Activated T-cell treated with anti-CD3 and anti-CD28 coated beads for 4 hours (primary cell): ENCODE measurements at places on chromosomes 6 and 20.

DNA sequence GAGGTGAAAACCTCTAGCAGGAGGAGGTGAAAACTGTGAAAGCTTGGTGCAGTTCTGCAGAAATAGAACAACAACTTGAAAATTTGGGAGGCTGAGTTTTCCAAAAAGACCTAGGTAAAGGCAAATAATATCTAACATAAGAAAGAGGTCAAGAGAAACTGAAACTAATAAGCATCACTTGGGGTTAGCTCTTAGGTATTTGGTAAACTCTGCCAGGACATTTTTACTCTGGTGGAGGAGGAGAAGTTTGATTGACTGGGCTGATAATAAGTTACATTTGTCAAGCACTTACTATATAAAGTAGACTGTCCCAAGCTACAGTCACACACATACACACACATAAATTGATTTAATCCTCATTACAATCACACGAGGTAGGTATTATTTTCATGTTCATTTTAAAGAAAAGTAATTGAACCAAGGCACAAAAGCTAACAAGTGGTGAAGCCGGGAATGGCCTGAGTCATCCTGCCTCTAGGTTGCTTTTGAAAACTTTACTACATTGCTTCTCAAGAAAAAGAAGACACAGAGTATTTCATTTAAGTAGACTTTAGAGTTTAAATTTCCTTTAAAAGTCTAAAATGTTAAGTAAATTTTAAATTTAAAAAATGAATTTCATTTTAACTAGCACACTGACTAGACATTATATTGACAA, 275.5 kb downstream of the PTPRK start:
- DNase-seq = no peak

DNA sequence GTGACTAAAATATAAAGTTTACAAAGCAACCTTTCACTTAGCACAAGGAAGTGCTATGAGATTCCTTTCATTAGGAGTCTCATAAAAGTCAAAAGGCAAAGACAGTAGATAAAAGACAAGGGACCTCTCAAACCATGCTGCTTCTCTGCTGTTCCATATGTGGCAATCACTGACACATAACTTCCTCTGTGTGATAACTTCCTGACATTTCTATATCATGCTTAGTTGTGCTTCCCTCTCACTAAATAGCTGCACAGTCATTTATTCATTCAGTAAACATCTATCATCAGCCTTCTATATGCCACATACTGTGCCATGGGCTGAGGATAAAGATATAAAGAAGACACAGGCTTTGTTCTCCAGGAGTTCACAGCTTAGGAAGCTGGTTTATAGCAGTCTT, 214.8 kb upstream of the GRIK2 start:
- no peak for DNase-seq

DNA sequence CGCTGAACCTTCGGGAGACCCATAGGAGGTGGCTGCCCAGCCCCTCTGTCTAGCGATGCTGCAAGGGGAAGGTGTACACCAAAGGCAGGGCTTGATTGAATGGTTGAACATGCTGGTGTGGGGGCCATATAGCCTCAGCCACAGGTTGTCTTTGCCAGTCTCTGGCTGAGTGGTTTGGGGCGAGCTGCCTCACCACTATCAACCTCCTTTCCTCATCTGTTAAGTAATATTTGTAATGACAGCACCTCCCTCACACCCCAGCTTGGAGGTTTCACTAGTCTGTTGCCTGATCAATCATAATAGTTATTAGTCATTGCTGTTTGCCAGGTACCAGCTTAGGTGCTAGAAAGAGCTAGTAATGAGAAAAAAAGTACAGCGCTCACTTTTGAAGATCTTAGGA, 11.8 kb upstream of the ZNF831 start:
- DNase-seq = no peak

DNA sequence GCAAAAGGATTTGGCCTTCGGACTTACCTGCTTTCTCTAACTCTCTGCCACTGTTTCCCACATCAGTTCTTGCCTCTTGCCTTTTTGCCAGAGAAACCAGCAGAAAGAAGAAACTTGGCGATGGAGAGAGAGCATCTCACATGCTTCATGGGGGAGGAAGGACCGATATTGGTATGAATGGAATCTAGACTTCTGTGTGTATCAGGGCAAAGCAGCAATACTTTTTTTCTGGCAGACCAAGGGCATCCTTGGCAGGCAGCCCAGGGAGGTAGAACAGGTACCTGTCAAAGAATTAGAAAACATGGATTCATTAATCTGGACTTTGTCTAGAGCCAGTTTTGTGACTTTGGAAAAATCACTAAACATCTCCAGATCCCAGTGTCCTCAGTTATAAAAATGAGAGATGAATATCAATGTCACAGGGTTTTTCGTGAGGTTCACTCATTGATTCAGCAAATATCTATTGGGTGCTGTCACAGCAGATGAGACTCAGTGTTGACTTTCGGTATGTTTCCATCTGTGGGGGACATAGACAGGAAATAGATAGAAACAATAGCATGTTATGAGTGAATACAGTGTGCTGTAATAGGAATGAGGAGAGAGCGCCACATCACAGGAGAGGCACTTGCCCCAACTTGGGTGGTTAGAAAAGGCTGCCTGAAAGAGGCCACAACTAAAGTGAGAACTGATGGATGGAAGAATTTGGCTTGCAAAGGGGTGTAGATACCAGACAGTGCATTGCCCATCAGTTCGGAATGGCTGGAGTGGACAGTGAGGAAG, 114.1 kb downstream of the CD83 start:
- no peak for DNase-seq

DNA sequence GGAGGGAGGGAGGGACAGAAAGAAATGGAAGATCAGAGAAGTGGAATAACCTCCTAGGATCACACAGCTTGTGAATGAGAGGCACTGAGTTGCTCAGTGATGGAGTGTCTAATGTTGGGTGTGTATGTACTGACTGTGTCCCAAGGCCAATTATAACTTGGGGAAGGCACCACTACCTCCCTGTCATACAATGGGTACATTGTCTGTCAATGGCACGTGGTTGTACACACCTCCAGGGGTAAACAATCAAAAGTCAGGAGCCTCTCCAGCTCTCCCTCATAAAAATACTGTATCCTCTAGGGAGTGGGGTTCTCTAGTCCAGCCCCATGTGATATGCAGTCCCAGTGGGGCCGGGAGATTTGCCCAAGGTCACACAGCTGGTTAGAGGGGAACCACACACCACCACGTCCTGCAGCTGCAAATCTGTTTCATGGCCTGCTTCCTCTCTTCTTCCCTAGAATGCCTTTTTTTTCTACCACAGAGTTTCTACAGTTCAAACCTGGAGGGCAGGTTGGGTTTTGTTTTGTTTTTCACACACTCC, 112.5 kb downstream of the SNX5 start:
- DNase-seq = no peak

DNA sequence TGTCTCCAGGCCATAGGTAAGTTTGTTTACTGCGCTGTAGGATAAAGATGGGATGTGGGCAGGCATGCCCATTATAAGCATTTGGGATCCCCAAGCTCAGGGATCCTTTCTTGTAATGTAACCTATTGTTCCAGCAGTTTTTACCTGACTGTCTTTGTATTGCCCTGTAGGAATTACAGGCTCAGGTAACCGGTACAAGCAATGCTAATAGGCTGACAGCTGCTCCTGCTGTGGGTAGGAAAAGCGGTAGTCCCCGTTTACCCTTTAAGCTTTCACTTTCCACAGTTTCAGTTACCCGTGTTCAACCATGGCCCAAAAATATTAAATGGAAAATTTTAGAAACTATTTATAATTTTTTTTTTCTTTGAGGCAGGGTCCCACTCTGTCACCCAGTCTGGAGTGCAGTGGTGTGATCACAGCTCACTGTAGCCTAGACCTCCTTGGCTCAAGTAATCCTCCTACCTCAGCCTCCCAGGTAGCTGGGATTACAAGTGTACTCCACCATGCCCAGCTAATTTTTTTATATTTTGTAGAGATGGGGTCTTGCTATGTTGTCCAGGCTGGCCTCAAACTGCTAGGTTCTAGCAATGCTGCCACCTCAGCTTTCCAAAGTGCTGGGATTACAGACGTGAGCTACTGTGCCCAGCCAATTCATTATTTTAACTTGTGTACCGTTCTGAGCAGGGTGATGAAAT, 108.6 kb downstream of the CDYL start:
- DNase-seq = no peak

DNA sequence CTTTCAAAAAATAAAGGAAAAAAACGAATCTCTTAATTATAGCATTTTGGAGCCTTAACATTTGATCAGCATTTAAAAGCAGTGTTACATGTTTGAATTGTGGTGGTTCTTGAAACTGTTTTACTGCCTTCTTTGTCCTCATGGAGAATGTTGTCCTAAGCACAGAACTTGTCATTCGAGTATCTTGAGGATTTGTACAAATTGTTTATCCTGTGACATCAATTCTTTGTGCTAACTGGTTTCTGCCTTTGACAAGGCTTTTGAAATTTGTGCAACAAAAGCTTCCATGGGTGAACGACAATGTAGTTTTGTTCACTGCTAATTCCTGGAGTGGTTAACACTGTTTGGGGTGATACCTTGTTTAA, 130.8 kb downstream of the SCAF8 start:
- DNase-seq = no peak

GRCh38 chr6:110459137-110459536, 17.3 kb downstream of the SLC22A16 start:
- DNase-seq = no peak

GRCh38 chr6:150349546-150349945, 19.3 kb upstream of the IYD start:
- no peak for DNase-seq

- DNase-seq = no peak
Observed at GRCh38 chr6:44738601-44739146, 351.2 kb downstream of the CDC5L start.

DNA sequence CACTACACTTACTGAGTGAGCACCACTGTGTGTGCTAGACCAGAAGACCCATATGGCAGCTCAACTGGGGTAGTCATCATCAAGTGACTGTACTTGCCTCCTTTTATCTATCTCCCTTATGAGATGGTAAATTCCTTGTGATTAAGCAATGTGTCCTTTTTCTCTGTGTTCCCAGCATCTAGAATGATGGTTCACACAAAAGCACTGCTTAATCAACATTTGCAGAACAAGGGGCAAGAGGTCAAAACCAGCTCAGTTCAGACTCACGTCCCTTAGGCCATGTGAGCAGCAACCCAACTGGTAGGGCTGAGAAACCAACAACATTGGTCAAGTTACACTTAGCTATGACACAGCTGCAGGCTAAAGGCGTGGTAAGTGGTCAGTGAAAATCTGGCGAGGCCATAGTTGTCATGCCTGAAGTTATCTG, 10.0 kb downstream of the TRAM2 start:
- DNase-seq = no peak

DNA sequence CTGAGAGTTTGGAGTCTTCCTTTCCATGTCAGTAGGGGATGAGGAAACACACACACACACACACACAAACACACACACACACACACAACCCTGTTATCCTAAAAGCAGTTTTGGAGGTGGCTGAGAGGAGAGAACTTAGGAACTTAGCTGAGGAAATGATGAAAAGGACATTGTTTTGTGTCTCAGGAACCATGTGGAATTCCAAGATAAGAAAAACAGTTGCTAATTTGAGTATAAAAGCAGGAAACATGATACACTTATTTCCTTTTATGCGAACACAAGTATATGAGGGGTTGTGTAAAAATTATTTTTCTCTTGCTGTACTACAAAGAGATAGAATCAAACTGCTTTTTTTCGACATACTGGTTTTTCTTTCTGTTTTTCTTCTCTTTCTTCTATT, at the start of gene MYCT1:
Gene MYCT1 (plus strand): TSS at position 264 of the 400 bp plus-strand sequence. CDS start 6 bp downstream, at position 270.
- DNase-seq = no peak

- no peak for DNase-seq
Observed at GRCh38 chr6:170444811-170445211, 108.3 kb downstream of the PSMB1 start.

DNA sequence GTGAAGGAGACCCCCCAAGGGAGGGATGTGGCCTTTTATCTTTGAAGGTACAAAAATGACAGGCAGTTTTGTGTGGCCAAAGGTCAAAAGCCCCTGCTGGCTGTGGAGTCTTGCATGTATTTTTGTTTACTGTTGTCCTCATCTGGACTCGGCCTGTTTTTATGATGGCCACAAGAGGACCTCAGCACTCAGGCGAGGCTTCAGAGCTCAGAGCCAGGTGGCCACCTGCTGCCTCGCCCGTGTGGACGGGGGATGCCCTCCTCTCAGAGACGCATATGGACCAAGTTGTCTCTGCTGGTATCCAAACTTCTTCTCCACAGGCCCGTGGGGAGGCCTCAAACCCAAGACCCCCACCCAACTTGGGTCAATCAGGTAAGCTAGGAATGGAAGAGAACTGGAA, 118.2 kb downstream of the DACT2 start:
- DNase-seq = no peak

- DNase-seq = no peak
Observed at GRCh38 chr6:128208851-128209580, 308.2 kb upstream of the THEMIS start.

DNA sequence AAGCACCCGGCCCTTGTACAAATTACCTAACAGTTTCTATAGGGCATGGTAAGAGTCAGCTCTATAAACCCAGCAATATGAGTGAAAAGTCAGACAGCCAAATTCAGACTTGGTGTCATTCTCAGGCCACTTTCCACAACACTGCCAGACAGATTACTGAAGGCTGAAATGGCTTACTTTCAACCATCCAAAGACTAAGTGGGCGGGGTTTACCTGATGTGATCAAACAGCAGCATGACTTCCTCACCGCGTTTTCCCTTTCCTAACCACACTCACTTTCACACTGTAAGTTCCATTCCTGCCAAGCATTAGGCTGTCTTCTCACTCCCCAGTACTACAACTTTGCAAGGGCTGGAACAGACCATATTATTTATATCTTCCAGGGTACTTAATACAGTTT, 85.9 kb downstream of the SMLR1 start:
- no peak for DNase-seq

DNA sequence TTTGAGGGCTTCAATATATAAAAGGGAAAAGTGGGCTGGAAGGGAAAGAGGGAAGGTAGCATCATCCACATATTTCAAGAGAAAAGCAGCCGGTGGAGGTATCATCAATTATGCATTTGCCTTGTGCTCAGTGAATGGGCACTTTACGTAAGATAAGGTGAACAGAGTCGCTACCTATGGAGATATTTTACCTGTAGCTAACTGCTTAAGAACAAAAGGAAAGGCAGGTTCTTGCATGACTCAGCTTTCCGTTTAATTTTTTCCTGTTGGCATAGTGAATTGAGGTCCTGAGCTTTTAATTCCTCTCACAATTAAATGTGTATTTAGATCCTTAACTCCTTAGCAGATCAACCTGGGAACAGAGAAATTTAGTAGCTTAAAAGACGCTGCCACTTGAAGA, 25.5 kb upstream of the PLCB4 start:
- DNase-seq = no peak

- no peak for DNase-seq
Observed at GRCh38 chr6:118659513-118660217, 8.3 kb upstream of the CEP85L start.
